T-helper 17 cell (primary cell): ENCODE measurements at places on chromosomes 16 and 17. TPM values are rescaled to one million over a fixed set of nuclear protein-coding genes. Genes with fewer than 3 reads are reported as not detected.

DNA sequence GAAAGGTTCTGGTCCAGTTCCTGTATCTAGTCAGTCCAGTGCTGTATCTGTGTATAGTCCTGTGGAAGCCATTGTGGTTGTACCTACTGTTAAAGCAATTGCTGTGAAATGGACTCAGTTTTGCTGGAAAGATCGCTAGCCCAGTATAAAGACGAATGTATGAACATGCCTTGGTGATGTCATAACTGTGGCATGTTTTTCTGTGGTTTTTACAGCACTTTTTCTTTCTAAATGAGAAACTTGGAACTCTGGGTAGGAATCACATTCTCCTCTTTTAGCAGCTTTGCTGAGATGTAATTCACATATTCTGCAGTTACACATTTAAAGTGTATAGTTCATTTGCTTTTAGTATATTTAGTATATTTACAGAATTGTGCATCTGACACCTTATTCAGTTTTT is 58.1 kb downstream of the MAP2K4 start:
- H3K27ac ChIP-seq = no peak overlapping the region
- no peak overlapping the region for H3K4me3 ChIP-seq
- no peaks in the 10 kb centered on the region for H3K27me3 ChIP-seq
- DNase-seq = no peak

GRCh38 chr17:27424516-27424915 is 31.7 kb upstream of the KSR1 start:
- no peak overlapping the region for H3K27ac ChIP-seq
- no peak overlapping the region for H3K4me3 ChIP-seq
- peaks cover 5% of the 10 kb centered on the region for H3K27me3 ChIP-seq
- no peaks in the 10 kb centered on the region for H3K36me3 ChIP-seq

DNA sequence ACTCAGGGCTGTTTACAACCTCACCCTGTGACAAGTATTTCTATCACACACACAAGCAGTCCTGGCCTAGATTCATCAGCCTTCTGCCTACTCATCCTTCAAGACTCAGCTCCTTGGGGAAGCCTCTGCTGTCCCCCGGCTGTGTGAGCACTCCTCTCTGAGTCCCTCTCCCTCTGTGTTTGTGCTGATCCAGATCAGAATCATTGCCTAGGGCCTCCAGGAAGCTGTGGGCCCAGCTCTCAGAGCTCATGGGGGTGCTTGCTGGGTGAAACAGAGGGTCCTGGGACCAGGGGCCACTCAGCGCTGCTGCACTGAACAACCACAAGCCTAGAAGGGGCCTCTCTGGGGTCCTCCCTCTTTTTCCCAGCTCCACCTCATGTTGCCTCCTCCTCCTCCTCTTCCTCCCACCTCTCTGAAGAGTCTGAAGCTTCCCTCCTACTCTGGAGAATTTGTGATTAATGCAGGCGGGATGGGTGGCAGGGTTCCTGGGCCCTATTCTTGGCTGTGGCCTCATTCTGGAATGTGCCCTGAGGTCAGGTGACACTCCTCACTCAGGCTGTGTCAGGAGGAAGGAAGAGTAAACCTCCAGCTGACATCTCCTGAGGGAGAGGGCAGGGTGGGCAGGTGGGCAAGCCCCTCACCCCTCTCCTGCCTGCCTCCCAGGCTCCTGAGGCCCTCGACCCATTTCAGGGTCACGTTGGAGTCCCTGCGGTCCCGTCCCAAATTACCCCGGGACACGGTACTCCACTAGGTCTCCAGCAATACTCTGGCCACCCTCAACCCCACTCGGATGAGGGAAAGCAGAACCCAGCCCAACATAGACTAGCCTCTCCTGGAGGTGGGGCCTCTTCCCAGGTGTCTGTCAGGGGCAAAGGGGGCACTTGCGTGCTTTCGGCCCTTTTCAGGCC is 10.1 kb downstream of the WFIKKN2 start:
- DNase-seq = no peak
- H3K27me3 ChIP-seq = peaks cover 5% of the 10 kb centered on the region
- no peak overlapping the region for H3K4me3 ChIP-seq

- peaks cover 15% of the 10 kb centered on the region for H3K27me3 ChIP-seq
- H3K27ac ChIP-seq = no peak overlapping the region
- peaks cover 10% of the 10 kb centered on the region for H3K4me1 ChIP-seq
- peaks cover 2% of the 10 kb centered on the region for H3K36me3 ChIP-seq
Observed at GRCh38 chr17:19243838-19244237, 6.7 kb downstream of the EPN2 start.

DNA sequence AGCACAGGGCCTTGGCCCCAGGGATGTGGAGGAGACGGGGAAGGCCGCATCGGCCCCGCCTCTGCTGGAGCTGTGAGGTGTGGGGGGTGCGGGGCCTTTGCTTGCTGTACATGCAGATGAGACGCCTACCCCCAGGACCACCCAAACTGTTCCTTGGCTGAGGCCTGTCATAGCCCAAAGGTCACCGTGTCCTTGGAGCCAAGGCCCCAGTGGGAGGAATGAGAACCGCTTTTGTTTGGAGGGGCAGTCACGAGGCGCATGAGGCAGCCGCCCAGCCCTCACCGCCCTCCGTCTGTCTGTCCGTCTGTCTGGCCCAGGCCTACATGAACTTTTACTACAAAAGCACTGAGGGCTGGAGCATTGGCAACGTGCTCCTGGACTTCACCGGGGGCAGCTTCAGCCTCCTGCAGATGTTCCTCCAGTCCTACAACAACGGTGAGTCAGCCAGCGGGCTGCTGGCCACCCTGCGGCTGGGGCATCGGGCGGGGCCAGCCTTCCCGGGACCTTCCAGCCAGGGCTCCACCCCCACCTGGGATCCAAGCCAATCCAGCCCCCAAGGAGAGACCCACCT is 8.8 kb downstream of the TAX1BP3 start:
- no peak overlapping the region for H3K27ac ChIP-seq
- H3K4me3 ChIP-seq = no peak overlapping the region
- peaks cover 3% of the 10 kb centered on the region for H3K4me1 ChIP-seq
- H3K36me3 ChIP-seq = no peaks in the 10 kb centered on the region
- H3K27me3 ChIP-seq = no peaks in the 10 kb centered on the region

GRCh38 chr17:55570391-55570790 is 59.1 kb upstream of the SMIM36 start:
- H3K4me1 ChIP-seq = peaks cover 2% of the 10 kb centered on the region
- peaks cover 3% of the 10 kb centered on the region for H3K36me3 ChIP-seq
- no peaks in the 10 kb centered on the region for H3K27me3 ChIP-seq
- DNase-seq = no peak
- H3K27ac ChIP-seq = no peak overlapping the region
- no peak overlapping the region for H3K4me3 ChIP-seq

GRCh38 chr16:49338611-49339265 is 34.9 kb upstream of the C16orf78 start:
- H3K4me3 ChIP-seq = no peak overlapping the region
- peaks cover 33% of the 10 kb centered on the region for H3K27me3 ChIP-seq
- H3K36me3 ChIP-seq = peaks cover 2% of the 10 kb centered on the region
- no peak overlapping the region for H3K27ac ChIP-seq

The CLDN9 gene
- not detected for total RNA-seq

The CMTM2 gene
- total RNA-seq = 0.70 TPM

The GDPD1 gene
- total RNA-seq = 3.2 TPM

The TUBB3 gene
- 0.52 TPM for total RNA-seq
